ACHN (cell line): ENCODE measurements at places on chromosomes 16 and 17.

DNA sequence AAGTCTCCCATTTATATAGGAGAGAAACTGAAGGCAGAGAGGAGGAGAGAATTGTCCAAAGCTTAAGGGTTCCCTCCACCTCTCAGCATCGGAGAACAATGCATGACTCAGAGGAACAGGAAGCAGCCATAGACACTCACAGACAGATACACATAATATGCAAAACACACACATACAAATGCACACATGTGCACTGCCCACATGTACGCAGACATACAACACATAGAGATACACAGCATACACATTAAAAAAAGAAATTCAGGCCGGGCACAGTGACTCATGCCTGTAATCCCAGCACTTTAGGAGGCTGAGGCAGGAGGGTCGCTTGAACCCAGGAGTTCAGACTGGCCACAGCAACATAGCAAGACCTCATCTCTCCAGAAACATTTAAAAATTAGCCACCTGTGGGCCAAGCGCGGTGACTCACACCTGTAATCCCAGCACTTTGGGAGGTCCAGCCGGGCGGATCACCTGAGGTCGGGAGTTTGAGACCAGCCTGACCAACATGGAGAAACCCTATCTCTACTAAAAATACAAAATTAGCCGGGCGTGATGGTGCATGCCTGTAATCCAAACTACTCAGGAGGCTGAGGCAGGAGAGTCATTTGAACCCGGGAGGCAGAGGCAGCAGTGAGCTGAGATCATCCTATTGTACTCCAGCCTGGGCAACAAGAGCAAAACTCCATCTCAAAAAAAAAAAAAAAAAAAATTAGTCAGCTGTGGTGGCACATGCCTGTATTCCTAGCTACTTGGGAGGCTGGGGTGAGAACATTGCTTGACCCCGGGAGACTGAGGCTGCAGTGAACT, 11.3 kb downstream of the ERAL1 start:
- DNase-seq: no peak

GRCh38 chr17:30117675-30118081, 1.1 kb downstream of the NSRP1 start:
- no peak for DNase-seq

GRCh38 chr16:69402439-69402838, 16.6 kb upstream of the TERF2 start:
- no peak for DNase-seq

DNA sequence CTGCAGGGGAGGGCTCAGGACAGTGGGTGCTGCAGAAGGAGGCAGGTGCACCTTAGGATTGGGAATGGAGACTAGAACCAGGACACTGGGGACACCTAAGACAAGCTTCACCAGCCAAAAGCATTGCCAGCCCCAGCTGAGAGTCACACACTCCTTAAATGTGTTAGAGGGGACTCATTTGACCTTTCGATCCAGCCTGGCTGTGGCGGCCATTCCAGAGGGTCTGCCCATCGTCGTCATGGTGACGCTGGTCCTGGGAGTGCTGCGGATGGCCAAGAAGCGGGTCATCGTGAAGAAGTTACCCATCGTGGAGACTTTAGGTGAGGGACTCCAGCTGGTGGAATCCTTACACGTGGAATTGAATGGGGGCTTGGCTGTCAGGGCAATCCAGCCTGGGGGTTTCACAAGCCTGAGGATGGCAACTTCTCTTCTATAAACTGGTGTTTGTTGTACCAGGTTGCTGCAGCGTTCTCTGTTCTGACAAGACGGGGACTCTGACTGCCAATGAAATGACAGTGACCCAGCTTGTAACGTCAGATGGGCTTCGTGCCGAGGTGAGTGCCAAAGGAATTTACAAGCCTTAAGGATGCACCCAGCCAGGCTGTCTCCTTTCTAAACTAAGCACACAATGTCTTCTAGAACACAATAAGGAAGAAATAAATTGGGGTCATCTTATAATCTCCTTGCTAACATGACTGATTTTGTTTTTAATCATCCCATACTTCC, 65.3 kb downstream of the MEAK7 start:
- DNase-seq: no peak

- no peak for DNase-seq
Observed at GRCh38 chr17:77314601-77315000, 173.8 kb downstream of the SEC14L1 start.

DNA sequence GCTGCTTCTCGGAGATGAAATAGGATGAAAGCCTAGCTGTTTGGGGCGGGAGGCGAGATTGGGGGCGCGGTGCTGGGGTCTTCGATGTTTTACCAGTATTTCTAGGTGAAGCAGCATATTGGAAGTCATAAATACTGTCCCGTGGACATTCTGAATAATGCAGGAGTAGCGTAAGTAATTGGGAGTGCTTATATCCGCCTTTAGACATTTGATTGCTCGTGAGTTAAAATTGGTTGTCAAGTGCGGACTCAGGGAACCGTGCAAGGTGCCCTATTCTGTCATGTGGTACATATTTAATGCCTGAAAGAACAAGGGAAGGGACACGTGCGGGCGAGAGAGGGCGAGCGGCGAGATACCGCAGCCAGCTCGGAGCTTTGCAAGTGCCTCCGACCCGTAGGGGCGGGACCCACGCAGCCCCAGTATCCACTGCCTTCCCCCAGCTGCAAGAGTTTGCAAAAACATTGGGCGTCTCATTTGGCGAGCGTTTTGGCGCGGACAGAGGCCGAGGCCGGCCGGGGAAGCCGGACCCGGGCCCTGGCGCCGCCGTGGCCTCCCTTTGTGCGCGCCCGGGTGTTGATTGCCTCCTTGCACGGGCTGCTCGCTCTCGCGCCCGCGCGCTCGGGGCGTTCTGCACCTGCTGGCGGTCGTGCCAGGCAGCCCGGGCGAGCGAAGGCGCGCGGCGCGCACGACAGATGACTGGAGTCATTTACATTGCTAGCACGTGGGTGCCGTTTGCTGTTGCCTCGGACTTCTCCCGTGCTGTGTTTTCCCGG, 849.8 kb upstream of the RBFOX1 start:
- DNase-seq: no peak

- no peak for DNase-seq
Observed at GRCh38 chr17:17525956-17526355, 29.8 kb upstream of the RASD1 start.

GRCh38 chr17:72413077-72414031, 292.5 kb downstream of the SOX9 start:
- no peak for DNase-seq

GRCh38 chr16:30609002-30609925, 925 bp downstream of the ZNF689 start:
- peak; percentile 40 for DNase-seq
